ENCODE measurements at places on chromosomes 12 and 14.

DNA sequence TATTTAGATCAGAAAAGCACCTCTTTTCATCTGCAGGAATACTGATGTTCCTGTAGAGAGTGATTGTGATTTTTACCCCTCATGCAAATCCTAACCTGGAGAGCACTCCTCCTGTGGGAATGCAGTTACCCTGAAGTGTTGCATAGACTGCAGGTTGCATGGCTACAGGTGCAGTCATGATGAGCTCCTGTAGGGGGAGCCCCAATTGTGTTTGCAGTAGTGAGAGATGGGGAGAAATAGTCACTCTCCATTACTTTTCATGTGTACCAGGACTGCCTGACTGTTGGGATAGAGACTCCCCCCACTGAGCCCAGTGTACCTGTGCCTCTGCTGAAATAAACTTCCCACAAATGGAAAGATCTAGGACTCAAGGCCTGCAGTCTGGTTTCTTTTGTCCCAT is 1086.5 kb downstream of the SLC6A15 start:
- DNase-seq, result peak; percentile 33

- no peak for DNase-seq
Measured at GRCh38 chr14:63454863-63455622, 88.1 kb downstream of the PPP2R5E start.

GRCh38 chr12:51980051-51980808 is 26.5 kb upstream of the TAMALIN start:
- peak; percentile 76 for DNase-seq

DNA sequence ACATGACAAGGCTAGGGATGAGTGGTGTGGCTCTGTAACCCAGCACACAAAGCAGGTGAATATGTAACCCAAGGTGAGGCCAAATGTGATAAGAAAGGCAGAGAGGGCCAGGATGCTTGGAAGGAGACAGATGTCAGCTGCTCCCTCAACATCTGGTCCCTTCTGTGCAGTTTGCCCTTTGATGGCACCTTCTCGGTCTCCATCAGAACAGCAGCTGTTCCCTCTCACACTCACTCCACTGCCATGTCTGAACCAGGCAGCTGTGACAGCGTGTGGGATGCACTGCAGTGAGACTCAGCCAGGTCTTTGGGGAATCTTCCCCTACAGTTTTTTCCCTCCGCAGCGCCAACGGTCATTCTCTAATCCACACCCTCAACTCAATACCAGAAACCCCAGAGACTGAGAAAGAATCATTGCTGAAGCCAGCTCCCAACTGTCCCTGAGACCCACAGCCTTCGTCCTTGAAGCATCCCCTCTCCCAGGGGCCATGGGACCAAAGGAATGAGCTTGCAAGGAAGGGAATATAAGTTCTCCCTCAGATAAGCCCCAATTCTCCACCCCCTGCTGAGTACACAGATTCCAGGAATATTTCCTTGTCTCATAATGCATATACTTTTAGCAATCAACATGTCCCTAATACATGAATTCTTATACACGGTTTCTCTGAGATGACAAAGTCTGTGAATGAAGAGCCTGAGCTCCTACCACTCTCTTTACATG is 230.0 kb downstream of the GLT1D1 start:
- no peak for DNase-seq

DNA sequence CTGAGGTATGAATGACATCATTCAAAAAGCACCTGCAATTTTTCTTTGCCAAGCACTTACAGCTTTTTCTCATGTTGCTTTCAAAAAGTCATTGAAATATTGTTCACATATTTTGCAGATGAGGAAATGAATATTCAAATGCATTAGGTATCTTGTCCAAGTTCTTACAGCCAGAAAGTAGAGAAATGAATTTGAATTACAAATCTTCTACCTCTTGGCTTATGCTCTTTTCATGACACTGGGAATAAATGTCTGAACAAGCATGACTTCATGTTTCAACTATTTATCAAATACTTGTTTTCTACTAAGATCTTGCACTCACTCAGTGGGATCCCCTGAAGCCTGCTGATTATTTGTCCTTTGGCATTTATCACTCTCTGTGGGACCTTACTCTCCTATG is 267.2 kb upstream of the BTG1 start:
- no peak for DNase-seq

- peak; percentile 74 for DNase-seq
Measured at GRCh38 chr12:119902084-119902509, 25.0 kb upstream of the CIT start.

- no peak for DNase-seq
Measured at GRCh38 chr14:72849222-72849621, 44.7 kb downstream of the DPF3 start.

DNA sequence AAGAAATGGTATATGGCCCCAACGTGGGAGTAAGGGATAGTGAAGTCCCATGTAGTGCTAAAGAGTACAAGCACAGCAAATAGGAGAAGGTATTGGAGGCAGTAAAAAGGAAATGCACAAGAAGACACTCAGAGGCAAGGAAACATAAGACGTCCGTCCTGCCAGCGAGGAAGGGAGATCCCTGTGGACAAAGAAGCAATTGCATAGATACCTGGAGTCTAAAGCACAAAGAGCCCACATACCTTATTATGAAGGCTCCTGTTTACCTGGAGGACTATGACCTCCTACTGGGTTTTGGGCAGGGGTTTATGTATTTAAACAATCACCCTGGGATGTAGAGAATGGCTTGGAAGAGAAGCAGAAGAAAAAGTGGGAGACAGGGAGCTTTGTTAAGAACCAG is 341.2 kb upstream of the DCN start:
- DNase-seq, result no peak

DNA sequence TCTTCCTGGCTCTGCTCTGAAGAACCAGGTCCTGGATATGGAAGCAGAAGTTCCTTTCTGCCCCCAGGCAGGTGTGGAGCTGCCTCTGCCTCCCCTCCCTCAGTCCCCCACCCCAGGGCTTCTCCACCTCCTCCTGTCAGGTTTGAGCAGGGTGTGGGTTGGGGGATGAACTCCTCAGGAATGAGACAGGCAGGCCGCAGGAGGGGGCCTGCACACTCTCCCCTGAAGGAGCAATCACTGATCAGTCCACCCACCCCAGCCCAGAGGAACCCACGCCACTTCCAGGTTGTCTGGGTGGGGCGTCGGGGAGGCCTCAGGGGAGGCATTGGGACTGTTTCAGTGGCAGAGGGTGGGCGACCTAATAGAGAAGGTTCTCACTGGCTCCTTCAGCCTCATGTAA is 26.6 kb downstream of the FAIM2 start:
- no peak for DNase-seq

GRCh38 chr12:68686595-68687521 is at the start of gene NUP107:
TSS of gene NUP107 (plus strand) at chr12:68686978. CDS start at chr12:68687066, 88 bp downstream.
- peak; percentile 99 for DNase-seq

DNA sequence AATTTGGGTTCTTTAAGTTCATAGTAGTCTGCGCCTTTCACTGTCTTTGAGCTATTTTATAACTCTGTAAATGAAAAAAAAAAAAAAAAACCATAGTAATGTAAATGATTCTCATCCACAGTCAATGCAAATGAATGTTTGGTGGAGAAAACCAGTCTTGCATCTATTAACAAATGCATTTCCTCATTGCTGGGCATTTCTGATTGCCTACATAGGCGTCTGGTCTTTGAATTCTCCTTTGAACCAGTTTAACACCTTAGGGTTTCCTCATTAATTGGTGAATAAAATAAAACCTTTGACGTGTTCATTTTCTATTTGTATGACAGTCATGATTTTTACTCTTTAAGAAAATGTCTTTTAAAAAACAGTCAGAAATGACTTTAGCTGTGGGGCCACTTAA is 114.8 kb downstream of the C12orf75 start:
- DNase-seq, result no peak

DNA sequence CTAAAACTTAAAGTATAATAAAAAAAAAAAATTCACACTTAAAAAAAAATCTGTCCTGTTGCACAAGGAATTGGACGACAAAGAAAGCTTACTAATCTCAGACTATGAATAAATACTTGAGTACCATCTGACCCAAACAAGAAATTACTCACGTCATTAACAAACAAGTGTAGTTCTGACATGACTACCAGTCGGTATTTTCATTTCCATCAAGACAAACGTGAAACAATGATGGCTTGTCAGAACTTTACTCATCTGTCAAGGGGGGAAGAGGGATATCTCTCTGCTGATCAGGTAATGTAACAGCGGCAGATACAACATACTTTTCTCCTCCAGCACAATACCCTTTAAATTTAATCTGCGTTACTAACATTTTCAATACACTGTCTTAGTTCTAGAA is 78.3 kb downstream of the CDK17 start:
- no peak for DNase-seq

GRCh38 chr12:107748472-107748871 is 12.5 kb downstream of the PRDM4 start:
- DNase-seq, result no peak

DNA sequence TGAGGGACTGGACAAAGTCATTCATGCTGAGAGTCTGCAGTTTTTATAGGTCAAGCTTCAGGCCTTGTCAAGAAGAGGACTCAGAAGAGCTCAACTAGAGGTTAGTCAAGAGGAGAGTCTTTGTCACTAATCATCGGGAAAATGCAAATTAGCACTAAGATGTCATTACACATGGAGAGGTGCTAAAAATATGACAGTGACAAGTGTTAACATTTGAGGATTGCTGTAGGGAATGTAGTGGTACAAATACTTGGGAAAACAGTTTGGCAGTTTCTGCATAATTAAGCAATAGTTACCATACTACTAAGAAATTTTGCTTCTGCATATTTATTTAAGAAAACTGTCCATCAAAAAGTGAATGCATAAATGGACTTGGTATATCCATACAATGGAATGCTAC is 60.9 kb upstream of the CSRP2 start:
- DNase-seq, result no peak

- no peak for DNase-seq
Measured at GRCh38 chr14:33847066-33847465, 103.8 kb downstream of the EGLN3 start.

- DNase-seq, result peak; percentile 81
Measured at GRCh38 chr14:92973261-92973797, 50.4 kb downstream of the CHGA start.

- no peak for DNase-seq
Measured at GRCh38 chr14:89933002-89933401, 21.5 kb downstream of the EFCAB11 start.

GRCh38 chr12:93634416-93634815 is 42.8 kb upstream of the CRADD start:
- DNase-seq, result no peak

- no peak for DNase-seq
Measured at GRCh38 chr14:99395909-99396530, 84.6 kb downstream of the SETD3 start.

DNA sequence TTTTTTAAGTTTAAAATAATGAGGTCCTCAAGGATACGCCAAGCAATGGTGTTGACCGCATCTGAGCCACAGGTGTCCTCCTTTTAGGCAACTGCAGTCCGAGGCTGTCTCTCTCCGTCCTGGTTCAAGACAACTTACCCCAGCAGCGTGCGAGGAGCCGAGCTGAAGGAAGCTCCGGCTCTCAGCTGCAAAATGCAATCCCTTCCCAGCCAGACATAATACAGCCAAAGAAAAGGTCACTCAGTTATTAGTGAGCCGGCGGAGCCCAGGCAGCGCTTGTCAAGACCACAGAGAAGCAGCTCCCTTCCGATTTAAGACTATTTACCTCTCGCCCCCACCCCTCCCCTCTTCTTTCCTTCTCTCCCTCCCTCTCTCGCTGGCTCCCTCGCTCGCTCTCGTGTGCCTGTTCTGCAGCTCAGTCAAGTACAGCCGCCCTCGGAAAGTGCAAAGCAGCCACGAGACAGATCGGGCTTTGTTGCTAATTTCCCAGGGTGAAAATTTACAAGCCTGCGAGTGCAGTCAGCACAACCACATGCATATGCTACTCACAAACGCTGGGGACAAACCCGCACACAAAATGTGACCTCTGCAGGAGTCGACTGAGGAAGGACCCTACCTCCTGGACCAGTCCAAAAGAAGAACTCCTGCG is 363 bp upstream of the LMO3 start:
- DNase-seq, result no peak

DNA sequence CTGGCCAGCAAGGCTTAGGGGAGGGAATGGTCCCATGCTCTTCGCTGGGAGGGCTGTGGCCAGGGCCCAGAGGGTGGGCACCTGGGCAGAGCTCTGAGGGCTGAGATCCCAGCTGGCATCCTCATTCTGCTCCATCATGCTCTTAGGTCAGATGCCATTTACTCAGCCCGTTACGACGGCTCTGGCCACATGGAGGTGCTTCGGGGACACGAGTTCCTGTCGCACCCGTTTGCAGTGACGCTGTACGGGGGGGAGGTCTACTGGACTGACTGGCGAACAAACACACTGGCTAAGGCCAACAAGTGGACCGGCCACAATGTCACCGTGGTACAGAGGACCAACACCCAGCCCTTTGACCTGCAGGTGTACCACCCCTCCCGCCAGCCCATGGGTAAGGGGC is 30.8 kb upstream of the LRP1-AS start:
- no peak for DNase-seq

GRCh38 chr12:55467836-55468235 is 2.1 kb downstream of the OR6C70 start:
- no peak for DNase-seq

DNA sequence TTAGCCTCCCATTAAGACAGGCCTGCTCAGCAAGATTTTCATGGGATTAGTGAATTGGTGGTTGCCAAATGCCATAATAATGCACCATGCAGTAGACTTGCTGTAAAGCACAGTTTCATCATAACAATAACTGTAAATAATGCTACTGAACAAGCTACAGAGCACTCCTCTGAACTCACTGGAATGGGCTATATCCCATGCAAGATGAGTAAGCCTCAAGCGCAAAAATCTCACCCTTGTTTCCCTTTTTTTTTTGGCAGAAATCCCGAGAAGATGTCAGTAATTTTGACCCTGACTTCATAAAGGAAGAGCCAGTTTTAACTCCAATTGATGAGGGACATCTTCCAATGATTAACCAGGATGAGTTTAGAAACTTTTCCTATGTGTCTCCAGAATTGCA is 145.9 kb upstream of the HIF1A start:
- peak; percentile 83 for DNase-seq

DNA sequence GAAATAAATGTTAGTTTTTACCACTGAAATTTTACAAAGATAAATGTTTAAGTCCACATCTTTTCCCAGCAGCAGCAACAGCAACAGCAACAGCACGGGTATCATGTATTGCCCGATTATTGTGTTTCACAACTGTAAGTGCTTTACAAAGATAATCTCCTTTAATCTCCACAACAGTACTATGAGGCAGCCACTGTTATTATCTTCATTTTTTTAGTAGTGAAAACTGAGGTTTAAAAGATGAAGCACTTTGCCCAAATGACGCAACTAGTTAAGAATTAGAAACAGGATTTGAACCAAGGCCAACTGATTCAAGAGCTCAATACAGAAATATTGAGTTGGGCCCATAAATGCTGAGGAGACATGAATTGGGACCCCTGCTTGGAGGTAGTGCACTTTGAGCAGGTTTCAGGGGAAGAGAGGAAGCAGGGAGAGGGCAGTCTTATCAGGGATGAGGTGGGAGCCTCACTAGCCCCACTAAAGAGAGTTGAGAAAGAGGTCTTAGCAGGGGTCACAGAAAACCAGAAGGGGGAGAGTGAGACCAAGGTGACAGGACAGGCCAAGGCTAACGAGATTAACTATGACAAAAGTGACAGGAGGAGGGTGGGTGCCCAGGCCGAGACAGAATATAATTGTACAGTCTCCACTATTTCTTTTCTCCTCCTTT is 15.3 kb downstream of the KRT2 start:
- no peak for DNase-seq
